ENCODE measurements at places on chromosomes 5 and 9.

GRCh38 chr5:73378070-73378469 lies 70.5 kb downstream of the FOXD1 start:
- no peak for DNase-seq

GRCh38 chr5:158236511-158237335 lies 377.8 kb upstream of the CLINT1 start:
- no peak for DNase-seq

GRCh38 chr5:55450050-55450765 lies 84.6 kb downstream of the PLPP1 start:
- no peak for DNase-seq

DNA sequence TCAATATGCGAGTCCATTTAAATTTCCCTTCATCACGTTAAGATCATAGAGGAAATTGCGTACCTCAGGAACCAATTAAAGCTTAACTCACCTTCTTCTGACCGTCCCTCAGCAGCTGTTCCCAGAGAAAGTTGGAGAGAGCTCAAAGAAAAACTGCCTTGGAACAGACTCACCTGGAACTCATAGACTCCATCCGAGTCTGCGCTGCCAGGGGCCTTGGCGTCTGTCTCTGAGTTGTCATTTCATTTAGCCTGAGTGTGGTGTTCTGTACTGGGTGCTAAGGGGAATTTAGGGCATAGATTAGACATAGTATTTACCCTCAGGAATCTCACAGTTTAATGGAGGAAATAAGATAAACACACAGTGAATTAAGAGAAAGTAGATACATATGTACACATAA lies 892.7 kb downstream of the TLE1 start:
- no peak for DNase-seq

- no peak for DNase-seq
Observed at GRCh38 chr5:80357671-80358070, 37.9 kb downstream of the SPZ1 start.

DNA sequence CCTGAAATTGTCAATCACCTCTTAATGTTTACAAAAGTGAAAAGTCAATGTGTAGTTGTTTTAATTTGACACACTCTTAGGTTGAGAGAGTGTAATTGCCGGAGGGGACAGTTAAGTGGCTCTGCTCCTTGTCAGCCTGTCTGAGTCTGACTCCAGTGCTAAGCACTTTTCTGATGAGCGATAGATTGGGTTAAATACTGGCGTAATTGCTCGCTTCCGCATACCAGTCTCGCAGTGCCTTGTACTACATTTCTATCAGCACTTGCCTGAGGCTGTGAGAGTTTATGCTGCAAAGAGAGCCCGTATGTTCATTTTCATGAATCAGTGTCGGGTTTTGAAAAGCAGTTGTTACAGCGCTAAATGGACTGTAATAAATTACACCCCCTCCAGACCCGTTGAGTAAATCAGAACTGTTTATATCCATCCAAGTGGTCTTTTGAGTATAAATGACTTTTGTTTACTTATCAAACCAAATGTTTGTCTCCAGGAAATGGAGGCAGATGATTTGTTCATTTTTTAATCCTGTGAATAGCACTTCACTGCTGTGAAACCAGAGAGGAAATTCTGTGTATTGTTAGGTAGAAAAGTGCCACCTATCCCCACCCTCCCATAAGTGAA lies 41.0 kb upstream of the DMRT3 start:
- DNase-seq, result no peak

GRCh38 chr9:86500667-86501435 lies 146.6 kb upstream of the TUT7 start:
- no peak for DNase-seq
